ENCODE measurements at places on chromosomes 6 and 20.

DNA sequence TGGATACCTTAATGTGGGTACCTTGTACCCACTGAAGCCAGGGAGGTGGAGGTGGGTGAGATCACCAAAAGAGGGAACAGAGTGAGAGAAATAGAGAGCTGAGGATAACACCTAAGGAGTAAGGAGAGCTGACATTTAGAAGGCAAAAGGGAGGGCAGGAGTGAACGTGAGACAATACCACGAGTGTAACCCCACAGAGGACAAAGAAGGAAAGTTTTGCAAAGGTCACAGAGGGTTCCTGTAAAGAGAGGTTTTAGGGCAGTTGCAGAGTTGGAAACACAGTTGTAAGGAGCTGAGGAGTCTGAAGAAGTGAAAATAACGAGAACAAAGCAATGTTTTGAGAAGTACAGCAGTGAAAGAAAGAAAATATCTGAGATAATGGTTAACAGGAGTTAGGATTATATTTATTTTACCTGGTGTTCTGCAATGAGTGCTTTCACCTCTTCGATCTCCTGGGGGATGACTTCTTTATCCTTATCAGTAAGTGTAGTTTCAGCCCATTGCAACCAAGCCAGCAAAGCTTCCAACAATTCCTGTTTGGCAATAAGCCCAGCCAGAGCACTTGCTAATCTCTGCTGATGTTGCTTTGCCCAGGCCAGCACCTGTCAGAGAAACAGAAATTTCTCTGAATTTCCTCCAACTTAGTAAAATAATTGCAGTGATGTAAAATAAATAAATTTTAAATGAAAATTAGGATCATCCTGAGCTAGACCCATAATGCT is 166.8 kb downstream of the DST start:
- peak; percentile 46 for DNase-seq

DNA sequence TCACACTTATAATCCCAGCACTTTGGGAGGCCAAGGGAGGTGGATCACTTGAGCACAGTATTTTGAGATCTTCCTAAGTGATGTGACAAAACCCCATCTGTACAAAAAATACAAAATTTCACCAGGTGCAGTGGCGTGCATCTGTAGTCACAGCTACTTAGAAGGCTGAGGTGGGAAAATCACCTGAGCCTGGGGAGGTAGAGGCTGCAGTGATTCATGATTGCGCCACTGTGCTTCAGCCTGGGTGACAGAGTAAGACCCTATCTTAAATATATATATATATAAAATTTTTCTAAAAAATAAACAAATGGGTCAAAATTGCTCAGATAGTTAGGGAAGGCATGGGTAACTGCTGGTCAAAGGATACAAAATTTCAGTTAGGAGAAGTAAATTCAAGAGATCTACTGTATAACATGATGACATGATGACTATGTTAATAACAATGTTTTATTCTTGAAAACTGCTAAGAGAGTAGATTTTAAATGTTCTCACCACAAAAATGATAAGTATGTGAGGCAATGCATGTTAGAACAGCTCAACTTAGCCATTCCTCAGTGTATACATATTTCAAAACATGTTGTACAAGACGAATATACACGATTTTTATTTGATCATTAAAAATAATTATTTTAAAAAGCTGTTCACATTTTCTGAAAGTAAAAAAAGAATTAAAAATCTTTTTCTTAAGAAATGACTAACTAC is 24.4 kb downstream of the TBC1D32 start:
- no peak for DNase-seq

DNA sequence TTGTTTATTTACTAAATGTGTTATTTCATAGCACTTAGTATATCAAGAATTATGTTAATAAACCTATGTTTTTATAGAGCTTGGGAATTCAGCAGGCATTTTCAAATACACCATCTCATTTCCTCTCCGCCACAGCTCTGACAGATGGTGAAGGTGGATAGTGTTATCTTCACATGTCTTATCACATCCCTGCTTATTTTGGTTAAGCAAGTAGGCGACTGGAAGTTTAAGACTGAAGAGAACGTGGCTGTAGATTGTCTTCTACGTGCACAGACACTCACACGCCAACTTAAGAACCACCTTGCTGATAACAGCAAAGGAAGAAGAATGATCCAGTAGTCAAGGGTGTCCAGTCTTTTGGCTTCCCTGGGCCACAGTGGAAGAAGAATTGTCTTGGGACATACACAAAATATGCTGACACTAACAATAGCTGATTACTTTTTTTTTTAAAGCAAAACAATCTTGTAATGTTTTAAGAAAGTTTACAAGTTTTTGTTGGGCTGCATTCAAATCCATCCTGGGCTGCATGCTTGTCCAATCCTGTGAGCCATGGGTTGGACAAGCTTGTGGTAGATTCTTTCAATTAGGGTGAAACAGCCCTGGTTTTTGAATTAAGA is 43.3 kb upstream of the SCGN start:
- no peak for DNase-seq

- DNase-seq = no peak
Measured at GRCh38 chr6:45074439-45074838, 253.7 kb upstream of the RUNX2 start.

GRCh38 chr6:51866867-51867266 is 220.5 kb downstream of the PKHD1 start:
- no peak for DNase-seq

DNA sequence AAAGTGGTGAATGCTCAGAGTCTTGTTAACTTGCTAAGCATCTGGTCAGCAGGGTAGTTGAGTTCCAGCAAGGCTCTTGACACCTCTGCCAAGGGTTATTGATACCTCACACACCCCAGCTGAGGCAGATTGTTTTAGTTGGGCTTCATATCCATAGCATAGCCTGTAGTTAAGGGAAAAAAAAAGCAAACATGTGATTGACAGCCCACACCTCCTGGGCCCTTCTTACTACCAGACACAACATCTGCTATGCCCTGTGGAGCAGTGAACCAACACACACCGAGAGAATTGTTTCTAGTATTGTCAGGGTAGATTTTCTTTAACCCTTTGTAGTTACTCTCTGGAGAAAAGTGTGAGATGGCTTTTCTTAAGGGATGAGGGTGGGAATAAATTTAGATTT is 697.0 kb upstream of the POU3F2 start:
- no peak for DNase-seq

GRCh38 chr6:145017051-145017450 is 718.3 kb downstream of the EPM2A start:
- no peak for DNase-seq

- DNase-seq = no peak
Measured at GRCh38 chr6:151142676-151143075, 97.1 kb upstream of the AKAP12 start.

- no peak for DNase-seq
Measured at GRCh38 chr6:15489261-15489962, 173.4 kb downstream of the DTNBP1 start.

DNA sequence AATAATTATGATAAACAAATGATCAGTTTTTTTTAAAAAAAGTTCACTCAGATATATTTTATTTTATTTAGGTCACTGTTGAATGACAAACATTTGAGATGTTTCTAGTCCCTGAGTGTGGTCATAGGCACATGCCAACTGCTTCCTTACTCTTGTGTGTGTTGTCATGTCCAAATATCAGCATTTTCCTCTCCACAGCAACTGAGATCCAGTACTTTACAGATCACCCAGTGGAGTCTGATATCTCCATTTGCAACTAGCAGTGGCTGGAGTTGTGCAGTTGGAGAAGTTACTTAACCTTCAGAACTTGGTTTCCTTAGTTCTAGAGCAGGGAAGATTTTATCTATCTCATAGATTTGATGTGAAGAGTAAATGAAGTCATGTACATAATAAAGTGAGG is 101.3 kb downstream of the MYB start:
- no peak for DNase-seq

DNA sequence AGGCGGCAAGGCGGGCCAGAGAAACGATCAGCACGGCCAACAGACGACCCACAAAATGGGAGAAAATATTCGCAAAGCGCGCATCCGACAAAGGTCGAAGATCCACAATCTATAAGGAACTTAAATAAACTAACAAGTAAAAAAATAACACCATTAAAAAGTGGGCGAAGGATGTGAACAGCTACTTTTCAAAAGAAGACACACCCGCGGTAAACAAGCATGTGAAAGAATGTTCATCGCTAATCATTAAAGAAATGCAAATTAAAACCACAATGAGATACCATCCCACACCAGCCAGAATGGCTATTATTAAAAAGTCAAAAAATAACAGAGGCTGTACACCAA is 117.8 kb upstream of the SIRPA start:
- no peak for DNase-seq

DNA sequence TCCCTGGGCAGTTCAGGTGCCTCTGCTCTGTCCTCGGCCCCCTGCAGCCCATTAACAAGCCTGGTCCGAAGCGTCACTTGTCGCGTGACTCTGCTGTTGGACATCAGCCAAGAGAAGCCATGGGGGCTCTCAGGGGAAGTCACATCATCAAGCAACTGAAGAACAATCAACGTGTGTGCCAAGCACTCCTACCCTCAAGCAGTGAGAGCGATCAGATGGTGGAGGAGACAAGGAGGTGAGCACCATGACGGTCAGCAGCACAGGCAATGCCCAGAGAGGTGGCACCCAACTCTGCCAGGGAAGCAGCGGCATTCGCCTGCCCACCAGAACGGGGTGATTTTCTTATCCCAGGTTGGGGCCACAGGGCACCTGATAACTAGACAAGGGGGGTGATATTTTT is 132.7 kb downstream of the AGPAT4 start:
- DNase-seq = no peak

- DNase-seq = peak; percentile 61
Measured at GRCh38 chr6:63347599-63347998, 27.8 kb upstream of the LGSN start.

DNA sequence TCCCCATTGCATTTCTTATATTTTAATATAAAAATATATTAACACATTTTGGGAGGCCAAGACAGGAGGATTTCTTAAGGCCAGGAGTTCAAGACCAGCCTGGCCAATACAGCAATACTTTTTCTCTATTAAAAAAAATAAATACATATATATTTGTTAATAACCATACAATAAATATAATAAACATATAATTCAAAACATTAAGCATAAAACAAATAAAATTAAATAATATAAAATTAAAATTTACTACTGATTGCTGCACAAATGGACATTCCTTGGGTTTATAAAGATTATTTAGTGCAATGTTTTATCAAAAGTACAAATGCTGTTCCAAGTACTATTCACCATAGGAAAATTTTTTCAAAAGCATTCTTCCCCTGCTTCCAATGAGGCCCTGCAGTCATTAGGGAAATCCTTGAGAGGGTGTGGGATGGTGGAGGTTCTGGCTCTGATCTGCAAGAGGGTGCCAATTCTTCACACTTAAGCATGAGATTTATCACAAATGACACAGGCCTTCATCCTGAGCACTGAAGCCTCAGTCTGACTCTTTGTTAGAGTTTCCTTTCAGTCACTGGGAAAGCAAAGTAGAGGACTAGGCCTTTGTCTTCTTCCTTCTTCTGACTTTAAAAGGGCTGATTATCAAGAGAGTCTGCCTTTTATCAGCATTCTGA is 596.7 kb downstream of the EPM2A start:
- DNase-seq = no peak

DNA sequence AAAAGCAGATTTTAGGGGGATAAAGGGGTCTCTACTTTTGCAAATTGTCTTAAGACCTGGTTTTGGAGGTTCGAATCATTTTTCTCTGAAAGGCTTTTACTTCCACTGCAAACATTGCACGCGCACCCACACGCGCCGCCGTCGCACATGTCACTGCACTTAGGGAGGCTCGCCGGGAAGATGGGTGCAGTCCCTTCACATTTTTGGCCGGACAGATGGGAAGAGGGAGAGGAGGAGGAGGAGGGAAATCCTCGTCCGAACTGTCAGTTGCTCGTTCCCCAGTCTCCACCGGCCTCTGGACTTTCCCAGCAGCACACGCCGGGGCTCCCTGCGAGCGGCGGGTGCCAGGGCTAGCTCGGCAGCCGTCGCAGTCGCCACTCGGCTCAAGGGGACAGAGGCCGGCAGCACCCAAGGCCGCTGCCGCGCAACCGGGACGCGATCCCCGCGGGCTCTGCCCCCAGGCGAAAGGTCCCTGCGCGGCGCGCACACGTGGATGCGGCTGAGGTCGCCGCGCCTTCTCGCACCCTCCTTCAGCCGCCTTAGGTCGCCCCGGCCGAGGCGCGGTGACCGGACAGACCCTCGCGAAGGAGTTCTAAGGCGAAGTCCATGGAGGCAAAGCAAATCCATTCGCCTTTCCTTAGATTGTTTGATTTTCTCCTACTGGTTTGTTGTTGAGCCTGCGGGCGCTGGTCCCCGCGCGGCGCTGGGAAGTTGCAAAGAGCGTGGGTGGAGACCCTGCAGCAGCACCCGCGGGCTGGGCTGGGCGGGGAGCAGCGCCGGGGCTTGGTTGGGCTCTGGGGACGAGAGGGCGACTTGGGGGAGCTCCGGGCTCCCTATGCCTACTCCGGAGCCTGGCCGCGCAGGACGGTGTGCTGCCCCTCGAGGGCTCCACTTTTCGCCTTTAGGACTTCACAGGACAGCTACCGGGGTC is 1.2 kb downstream of the MYB start:
- no peak for DNase-seq

DNA sequence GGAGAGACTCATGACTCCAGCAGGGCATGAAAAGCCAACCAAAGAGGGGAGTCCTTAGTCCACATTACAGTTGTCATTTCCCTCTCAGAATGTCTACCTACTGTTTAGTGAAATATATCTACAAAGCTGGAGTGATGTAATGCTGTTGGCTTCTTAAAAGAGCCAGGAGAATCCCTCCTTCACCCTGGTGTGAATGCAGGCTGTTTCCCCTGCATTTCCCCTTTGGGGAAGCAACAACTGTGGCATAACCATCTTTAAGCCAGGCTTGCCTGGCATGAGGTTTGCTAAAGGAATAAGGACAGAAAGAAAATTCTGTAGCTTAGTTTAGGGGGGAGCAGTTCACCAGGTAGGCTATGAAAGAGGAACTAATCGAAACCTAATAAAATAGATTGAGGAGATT is 129.5 kb downstream of the CRYBG1 start:
- no peak for DNase-seq

- DNase-seq = peak; percentile 20
Measured at GRCh38 chr6:113690281-113691259, 166.6 kb upstream of the MARCKS start.

DNA sequence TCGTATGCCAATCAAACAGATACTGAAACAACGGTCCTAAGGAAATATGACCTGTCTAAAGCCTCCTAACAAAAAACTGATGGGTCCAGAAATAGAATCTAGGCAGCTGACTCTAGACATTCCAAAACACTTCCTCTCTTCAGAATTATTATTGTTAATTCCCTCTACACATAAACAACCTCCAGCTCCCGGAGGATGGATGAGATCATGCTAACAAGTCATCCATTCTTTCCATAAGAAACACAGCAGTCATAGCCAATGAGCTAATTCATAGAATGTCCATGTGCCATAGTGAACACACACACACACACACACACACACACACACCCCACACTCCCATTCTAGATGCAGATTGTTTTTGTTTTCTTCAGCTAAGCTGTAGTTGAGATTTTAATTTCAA is 44.3 kb downstream of the HDGFL1 start:
- DNase-seq = peak; percentile 87

Measured in pulmonary artery endothelial cell (primary cell).